Fibroblast of skin of right quadriceps (primary cell): ENCODE measurements at places on chromosomes 12 and 14.

DNA sequence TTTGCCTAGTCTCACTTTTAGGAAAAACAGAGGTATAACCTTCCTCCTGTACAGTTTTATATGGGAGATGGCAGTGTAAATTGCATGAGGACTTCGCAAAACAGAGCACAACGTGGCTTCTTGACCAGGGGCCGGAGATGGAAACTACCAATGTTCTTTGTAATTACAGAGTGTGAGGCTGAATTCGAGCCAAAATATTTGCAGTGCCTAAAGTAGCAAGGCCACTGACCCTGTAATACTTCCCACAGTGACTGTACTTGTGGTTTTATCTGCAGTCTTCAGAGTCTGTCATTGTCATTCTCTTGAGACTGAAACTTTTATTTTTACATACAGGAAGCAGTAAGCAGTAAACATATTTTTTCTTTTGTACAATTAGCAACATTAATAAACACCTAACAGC is 98.9 kb downstream of the RERG start:
- DNase-seq, result no peak

DNA sequence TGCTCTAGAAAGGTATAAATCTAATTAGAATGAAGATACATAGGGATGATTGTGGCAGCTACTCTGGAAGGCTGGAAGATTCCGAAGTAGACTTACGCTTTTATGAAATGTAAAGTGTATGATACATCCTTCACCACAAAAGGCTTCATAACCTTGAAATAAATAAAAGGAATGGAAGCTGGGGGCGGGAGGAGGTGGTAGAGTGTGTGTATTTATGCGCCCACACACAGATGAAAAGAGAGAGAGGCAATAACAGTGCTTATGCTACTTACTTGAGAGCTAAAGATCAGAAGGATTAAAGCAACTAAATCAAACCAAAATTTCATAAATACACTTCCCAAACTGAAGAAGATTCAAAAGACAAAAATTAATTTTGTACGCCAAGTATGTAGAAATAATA is 30.4 kb downstream of the CBX5 start:
- DNase-seq, result no peak

GRCh38 chr14:62614122-62614521 is 431.1 kb downstream of the KCNH5 start:
- DNase-seq, result no peak

DNA sequence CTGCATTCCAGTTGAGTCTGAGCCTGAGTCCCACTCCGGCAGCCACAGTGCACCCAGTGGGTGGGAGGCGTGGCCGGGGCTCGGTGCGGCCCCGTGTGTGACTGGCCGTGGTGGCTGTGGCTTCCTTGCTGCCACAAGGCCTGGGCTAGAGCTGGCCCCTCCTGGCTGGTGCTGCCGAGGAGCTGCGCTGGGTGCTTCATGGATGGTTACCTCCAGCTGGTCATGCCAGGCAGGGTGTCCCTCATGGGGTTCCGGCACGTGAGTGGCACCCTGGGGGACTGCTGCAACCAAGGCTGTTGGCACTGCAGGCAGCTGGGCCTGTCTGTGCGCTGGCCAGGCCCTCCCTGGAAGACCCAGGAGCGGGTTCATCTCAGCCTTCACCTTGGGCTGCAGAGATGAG is 62.7 kb downstream of the KIF26A start:
- no peak for DNase-seq

- DNase-seq, result peak; percentile 84
Observed at GRCh38 chr14:31930493-31931240, 146.4 kb upstream of the ARHGAP5 start.

DNA sequence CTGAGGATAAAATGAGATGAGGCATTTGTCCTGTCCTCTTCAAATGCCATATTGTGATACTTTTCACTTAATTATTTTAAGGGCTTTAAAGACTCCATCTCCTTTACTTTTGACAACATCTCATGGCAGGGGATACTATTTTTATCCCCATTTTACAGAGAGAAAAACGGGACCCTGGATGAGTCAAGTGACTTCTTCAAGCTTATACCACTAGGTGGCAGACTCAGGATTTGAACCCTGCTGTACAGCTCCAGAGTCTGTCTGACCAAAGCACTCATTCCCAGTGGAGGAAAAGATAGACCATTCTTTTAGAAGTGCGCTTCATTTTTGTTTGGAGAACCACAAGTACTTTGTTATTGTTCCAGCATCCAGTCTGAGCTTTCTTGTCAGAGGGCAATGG is 1.7 kb upstream of the SMOC1 start:
- DNase-seq, result no peak

DNA sequence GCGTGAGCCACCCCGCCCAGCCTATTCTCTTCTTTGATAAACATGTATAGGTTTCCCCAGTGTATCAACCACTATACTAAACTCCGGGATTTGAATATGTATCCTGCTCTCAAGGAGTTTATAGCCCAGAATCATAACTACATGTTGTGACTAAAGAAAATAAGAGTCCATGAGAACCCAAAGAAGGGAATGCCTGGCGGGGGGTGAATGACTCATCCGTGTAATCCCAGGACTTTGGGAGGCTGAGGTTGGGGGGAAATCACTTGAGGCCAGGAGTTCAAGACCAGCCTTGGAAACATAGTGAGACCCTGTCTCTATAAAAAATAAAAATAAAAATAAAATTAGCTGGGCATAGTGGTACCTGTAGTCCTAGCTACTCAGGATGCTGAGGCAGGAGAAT is 57.2 kb downstream of the SIX6 start:
- DNase-seq, result peak; percentile 32

GRCh38 chr14:104359301-104359968 is 220.1 kb upstream of the C14orf180 start:
- no peak for DNase-seq

DNA sequence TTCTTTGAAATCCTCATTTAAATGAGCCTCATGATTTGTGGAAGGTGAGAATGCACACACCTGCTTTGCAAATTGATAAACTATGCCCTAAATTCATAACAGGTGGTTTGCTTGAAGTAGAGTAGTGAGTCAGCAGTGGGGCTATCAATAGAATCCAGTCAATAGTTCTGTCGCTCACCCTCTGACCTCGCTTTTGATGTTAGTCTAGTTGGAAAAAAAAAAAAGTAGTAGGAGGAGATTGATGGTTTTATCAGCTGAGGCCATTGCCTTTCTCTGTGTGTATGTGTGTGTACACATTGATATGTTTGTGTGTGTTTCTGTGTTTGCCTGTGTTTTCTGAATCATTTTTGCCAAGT is 267.3 kb downstream of the SNAPC1 start:
- DNase-seq, result no peak

GRCh38 chr14:22545842-22546721 is 42.9 kb downstream of the DAD1 start:
- peak; percentile 89 for DNase-seq

DNA sequence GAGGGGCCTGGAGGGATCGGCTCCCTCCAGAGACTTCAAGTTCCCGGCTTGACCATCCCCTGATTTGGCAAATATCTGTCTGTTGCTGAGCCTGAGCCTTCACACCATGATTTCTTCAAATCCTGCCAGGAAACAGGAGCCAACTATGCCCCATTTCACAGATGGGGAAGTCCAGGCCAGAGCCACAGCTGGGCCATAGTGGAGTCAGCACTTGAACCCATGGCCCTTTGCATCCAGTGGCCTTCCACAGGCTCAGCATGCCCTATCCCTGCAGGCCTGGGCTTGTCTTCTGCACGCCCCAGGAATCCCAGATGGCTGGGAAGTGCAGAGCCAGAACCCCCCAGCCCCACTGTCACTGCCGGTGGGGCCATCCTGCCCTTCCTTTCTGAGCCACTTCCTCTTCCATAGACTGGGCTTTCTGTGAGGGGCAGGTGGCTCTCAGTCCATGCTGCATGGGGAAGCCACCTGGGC is 44.9 kb downstream of the CYP46A1 start:
- DNase-seq, result no peak

DNA sequence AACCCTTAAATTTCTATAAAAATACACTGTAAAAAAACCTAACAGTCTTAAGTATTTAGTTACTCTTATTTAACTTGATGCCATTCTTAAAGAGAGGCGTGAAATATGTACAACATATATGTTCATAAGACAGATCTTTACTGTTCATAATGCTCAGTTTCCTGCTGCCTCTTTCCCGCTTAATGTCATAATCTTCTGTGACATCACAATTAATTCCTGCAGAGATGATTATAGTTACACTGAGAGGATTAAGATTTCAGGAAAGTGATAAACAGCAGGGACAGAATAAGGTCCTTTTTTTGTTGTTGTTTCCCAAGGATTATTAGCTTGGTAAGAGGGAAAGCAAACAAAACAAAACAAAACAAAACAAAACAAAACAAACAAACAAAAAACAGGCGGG is 801.4 kb downstream of the FLRT2 start:
- no peak for DNase-seq

DNA sequence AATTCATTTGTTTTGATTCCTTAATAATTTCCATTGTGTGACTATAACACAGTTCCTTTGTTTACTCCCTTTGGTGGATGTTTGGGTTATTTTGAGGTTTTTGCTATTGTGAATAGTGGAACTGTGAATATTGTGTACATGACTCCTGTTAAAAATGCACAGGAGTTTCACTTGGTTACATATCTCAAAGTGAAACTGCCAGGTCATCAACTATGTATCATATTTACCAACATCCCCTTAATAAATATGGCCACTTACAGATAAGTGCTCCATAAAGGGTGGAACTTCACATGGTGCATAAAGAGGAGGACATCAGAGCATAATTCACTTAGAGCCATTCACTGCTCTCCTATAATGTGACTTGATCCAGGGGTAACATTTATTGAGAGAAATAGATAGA is 328.9 kb downstream of the SEC23A start:
- DNase-seq, result no peak

DNA sequence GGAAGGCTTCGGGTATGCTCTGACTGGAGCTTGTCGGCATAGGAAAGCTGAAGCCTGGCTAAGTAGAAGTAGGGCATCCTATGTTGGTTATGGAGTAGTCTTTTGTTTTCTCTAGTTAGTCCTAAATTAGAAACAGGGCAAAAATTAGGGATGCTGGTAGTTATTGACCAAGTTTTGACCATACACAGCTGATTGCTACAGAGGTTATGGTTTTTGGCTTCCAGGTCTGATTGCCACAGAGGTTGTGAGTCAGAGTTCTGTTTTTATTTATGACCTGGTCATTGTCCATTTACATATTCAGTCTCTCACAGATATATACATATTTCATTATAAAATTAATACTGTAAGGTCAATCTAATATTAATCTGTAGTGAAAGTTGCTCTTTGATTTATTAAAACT is 219.2 kb downstream of the FSCB start:
- no peak for DNase-seq

- no peak for DNase-seq
Observed at GRCh38 chr14:92565718-92566115, 52.1 kb downstream of the RIN3 start.

DNA sequence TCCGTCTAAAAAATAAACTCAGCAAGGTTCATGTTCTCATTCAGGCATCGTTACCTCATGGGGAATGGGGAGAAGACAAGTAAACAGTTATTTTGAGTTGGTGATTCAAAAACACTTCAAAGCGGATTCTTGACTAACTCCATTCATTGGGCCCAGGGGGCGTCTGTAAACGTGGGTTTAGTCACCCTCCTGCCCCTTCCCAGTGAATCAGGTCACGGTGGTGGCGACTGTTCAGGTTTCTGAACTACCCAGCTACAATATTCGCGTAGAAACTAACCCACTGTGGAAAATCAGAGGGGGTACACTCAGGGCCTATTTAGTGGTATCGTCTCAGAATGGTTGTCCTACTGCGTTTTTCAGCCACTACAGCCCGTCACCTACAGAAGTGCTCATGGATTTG is 15.2 kb downstream of the OR6S1 start:
- no peak for DNase-seq

- DNase-seq, result peak; percentile 4
Observed at GRCh38 chr12:100868487-100868886, 73.9 kb downstream of the ANO4 start.

DNA sequence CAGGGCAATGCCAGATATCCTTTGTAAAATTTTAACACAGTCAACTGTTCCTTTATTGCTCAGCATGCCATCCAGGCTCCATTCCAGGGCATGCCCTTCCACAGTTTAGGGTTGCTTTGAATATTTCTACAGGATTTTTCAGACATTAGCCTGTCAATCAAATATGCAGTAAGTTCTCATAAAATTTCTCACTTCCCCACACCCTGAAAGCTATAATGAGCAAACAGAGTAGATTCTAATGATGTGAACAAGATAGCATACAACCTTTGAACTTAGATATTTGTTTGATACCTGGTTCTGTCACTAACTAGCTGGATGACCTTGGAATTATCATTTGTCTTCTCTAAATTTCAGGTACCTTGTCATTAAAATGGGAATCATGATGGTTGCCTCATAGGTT is 251.2 kb downstream of the SYT1 start:
- no peak for DNase-seq

DNA sequence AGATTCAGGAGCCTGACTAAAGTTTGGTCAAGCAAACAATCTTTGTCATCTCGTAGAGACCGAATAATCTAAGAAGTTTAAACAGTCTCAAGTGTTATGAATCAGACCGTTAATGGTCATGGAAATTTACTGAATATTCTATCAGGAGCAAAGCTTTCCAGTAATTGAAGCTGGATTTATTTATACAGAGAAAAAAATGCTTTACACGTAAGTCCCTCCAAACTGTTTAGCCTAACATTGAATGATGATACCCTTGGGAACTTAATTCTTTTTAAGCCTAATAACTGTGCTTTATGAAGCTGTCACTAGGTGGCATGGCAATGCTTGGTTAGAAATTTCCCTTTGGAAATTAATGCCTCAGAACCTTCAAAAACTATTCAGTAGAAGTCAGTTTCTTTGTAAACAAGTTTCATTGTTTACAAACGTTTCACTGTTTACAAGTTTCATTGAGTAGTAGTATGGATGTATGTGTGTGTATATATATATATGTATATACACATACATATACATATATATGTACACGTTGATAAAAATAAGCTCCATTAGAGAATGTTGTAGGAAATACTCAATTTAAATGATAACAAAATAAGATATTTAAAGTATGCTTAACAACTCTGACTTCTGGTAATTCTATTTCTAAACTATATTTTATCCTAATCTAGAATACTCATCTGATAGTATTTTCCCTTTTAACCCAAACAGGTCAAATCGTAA is 32.1 kb downstream of the DEPDC4 start:
- peak; percentile 64 for DNase-seq

DNA sequence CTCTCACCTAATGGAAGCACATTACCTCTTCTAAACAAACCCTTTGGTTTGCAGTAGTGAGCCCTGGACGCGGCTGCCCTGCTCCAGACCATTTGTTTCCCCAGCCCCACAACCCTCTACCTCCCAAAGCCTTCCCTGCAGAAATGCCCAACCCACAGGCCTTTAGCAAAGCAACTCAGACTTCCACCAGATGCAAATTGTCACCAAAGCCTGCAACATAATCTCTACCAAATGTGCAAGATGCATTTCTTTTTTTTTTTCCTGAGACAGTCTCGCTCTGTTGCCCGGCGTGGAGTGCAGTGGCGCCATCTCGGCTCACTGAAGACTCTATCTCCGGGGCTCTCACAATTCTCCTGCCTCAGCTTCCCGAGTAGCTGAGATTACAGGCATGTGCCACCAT is 56.2 kb downstream of the VWF start:
- DNase-seq, result peak; percentile 34
